ENCODE measurements at places on chromosomes 6 and 20.

GRCh38 chr6:56927538-56928453 is 27.1 kb upstream of the BEND6 start:
- DNase-seq, result no peak

GRCh38 chr6:32139590-32139989 is 9.5 kb upstream of the FKBPL start:
- DNase-seq, result no peak

- DNase-seq, result no peak
Measured at GRCh38 chr6:150452428-150453243, 83.8 kb downstream of the IYD start.

GRCh38 chr6:170072246-170072645 is 218.6 kb downstream of the DLL1 start:
- no peak for DNase-seq

- DNase-seq, result peak; percentile 12
Measured at GRCh38 chr6:119348096-119348747, 1.3 kb downstream of the MAN1A1 start.

DNA sequence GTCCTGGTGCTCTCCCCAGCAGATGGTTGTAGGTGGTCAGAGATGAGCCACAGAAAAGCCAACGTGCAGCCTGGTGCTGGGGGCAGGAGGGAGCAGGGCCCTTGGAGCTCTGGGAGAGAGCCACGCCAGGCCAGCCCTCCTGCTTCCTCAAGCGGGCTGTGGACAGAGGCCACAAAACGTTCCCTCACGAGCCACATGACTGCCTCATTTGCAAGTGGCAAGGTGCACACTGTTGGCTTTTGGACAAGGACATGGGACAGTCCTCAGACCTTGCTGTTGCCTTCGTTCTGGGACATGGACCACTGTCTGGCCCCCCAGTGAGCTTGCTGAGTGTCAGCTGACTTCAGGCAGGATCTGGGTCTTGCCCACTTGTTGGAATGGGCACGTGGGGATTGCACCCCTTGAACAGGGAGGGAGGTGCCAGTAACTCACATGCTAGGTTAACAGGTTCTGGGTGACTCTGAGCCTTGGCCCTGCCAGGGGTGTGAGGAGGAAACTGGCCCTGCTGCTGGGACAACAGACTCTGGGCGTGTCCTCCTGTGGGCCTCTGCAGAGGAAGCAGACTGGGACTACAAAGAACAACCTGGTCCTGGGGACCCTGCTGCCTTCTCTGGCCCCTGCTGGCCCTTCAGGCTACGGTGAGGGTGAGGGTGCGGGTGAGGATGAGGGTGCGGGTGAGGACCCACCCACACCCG is 2.6 kb downstream of the SLCO4A1 start:
- DNase-seq, result no peak

- DNase-seq, result no peak
Measured at GRCh38 chr6:36113703-36114102, 16.6 kb upstream of the MAPK13 start.

- no peak for DNase-seq
Measured at GRCh38 chr6:83893024-83893423, 33.5 kb downstream of the CYB5R4 start.

GRCh38 chr6:139109558-139109957 is 25.3 kb upstream of the HECA start:
- no peak for DNase-seq

DNA sequence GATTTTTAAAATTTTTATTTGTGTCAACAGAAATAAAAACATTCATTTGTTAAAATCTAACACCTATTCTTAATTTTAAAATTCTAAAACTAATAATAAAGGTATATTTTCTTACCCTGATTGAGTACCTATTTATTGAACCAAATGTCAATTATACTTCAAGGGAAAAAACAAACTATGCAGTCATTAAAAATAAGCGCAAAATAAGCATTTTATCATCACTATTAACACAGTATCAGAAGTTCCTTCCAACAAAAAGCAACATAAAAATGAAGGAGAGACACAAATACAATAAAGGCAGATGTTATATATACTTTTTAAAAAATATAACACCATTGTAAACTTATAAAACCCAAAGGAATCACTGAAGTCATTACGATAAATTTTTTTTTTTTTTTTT is 52.7 kb downstream of the ZHX3 start:
- no peak for DNase-seq

- no peak for DNase-seq
Measured at GRCh38 chr6:170272341-170273065, 18.4 kb downstream of the DLL1 start.

GRCh38 chr6:100447900-100448748 is 16.6 kb downstream of the SIM1 start:
- no peak for DNase-seq

- no peak for DNase-seq
Measured at GRCh38 chr20:44017905-44018258, 103.2 kb downstream of the TOX2 start.

- DNase-seq, result no peak
Measured at GRCh38 chr6:145729887-145730286, 5.4 kb downstream of the EPM2A start.

- no peak for DNase-seq
Measured at GRCh38 chr6:141848029-141848890, 284.5 kb upstream of the GJE1 start.

DNA sequence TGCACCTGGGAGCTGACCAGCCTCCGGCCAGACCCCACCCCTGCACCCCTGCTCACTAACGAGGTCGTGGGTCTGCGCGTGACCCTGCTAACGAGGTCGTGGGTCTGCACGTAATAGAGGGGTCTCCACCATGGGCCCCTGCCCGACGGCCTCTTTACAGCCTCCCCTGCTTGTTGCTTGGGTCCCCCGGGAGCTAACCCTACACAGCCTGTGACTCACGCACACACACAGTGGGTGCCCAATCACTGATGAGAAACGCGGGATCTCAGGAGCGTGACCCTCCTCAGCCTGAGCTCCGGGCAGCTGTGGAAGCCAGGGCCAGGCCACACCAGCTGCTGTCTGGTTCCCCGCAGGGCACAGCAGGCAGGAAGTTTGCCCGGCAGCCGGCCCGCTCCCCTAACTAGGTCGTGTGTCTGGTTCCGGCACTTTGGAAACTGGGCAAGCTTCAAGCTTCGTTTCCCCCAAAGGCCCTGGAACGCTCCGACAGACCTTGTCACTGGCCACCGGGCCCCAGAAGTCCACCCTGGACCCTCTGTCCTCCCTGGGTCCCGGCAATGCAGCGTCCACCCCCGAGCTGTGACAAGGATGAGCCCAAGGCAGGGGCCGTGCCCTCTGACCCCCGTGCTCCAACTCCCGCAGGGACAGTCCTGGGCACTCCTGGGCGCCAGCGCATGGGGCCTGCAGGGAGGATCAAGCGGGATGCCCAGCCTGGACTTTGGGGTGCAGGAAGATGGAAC is 767 bp downstream of the PTK6 start:
- no peak for DNase-seq

- no peak for DNase-seq
Measured at GRCh38 chr6:45462190-45463134, 84.7 kb upstream of the SUPT3H start.

DNA sequence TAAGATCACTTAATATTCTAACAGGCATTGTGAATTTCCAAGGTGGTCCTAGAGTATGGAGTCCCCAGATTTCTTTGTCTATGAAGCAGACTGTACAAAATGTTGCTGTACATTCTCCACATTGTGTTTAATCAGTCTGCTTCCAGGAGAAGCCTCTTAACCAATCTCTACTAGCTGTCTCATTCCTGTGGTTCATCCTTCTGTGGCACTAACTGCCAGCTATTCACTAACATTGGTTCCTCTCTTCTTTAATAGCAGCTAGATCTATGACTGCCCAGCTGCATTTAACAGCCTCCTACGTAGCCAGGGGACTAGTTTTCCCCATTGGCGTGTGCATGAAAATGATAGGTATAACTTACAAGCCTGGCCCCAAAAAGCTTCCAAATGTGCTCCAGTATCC is 395.4 kb downstream of the SAMD5 start:
- DNase-seq, result no peak

- DNase-seq, result no peak
Measured at GRCh38 chr6:139368661-139369060, 5.8 kb downstream of the CITED2 start.

GRCh38 chr6:110799189-110799588 is 16.1 kb downstream of the CDK19 start:
- no peak for DNase-seq

GRCh38 chr20:19688031-19688806 is 69.8 kb upstream of the RIN2 start:
- peak; percentile 10 for DNase-seq

- DNase-seq, result no peak
Measured at GRCh38 chr6:168179133-168179532, 100.1 kb upstream of the FRMD1 start.

DNA sequence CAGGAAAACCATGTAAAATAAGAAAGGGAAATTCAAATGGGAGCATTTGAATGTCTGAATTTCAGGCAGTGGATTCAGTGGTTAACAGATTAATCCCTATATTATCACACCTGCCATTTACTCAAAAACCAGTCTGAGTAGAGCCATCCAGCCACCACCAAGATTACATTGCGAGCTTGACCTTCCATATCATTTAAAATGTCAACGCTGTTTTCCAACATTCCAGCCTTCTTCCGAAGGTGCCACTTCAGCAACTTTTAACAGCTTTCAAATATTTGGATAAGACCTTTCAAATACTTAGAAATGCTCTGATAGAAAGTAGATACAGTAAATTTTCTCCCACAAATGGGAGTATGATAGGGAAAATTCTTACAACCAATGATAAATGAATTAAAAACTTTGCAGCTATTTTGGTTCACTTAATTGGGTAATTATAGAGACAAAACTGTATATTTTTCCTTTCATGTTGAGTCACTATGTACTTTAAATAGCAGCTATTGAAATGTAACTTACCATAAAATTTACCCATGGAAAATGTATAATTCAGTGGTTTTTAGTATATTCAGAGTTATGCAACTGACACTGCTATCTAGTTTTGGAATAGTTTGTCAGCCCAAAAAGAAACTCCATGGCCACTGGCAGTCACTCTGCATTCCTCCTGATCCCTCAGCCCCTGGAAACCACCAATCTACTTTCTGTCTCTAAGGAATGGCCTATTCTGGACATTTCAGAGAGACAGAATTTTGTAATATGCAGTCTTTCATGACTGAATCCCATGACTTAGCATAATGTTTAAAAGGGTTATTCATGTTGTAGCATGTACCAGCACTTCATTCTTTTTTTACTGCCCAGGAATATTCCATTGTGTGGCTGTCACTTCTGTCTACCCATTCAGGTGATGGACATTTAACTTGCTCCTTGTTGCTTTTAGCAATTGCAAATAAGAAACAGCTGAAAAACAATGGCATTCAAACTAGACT is 21.5 kb downstream of the EZR start:
- DNase-seq, result no peak

- no peak for DNase-seq
Measured at GRCh38 chr6:63352069-63352543, 32.3 kb upstream of the LGSN start.

DNA sequence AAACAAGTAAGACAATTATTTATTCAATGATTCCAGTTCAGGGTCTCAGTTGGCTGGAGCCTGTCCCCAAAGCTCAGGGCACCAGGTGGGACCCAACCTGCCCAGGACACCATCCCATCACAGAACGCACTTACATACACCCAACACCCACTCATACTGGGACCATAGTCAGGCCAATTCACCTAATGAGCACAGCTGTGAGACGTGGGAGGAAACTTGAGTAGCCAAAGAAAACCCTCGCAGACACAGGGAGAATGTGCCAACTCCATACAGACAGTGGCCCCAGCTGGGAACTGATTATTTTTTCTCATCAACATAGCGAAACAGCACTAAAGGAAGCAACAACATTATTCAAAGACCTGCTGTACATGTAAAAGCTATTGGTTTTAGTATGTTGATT is 58.6 kb upstream of the DOK5 start:
- no peak for DNase-seq

- DNase-seq, result peak; percentile 1
Measured at GRCh38 chr6:96760153-96760687, 77.1 kb downstream of the GPR63 start.

DNA sequence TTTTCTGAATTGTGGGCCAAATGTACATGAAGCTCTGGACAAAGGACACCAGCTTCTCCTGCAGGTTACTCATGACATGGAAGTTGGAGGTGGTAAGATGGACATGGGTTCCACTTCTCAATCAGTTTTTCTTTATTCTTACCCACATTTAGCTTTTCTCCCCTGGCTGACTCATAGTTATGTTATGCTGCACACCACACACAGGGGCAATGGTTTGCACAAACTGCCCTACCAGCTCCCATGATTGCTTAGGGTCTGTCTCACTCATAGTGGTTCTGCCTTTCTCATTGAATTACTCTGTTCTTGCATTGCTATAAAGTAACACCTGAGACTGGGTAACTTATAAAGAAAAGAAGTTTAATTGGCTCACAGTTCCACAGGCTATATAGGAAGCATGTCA is 4.5 kb upstream of the CD109 start:
- no peak for DNase-seq

DNA sequence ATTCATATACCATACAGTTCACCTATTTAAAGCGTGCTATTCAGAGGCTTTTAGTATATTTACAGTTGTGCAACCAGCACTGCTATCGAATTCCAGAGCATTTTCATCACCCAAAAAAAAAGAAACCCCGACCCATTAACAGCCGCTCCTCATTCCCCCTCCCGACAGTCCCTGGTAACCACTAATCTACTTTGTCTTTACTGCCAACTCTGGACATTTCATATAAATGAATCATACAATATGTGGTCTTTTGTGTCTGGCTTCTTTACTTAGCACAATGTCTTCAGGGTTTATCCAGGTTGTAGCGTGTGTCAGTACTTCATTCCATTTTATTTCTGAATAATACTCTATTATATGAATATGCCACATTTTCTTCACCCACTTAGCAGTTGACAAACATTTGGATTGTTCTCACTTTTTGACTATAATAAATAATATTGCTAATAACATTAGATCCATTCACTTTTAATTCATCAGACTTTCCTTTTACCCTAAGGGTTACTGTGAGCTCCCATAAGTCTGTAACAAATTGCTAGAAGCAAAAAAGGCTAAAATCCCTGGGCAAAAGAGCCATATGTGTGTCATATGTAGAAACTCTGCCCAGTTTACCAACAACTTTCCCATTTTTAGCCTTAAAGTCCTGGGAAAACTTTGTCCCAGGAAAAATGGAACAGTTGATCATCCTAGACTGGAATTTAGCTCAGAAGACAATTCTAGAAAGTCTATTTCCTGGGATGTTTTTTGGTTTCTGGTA is 23.2 kb upstream of the ROS1 start:
- no peak for DNase-seq

- DNase-seq, result no peak
Measured at GRCh38 chr6:26556263-26557070, 18.3 kb downstream of the HMGN4 start.

All from cerebellum (tissue), 4 donors.